NCI-H748 treated with DMSO at 0.1 percent for 48 hours (cell line): ENCODE measurements at places on chromosomes 4 and X.

DNA sequence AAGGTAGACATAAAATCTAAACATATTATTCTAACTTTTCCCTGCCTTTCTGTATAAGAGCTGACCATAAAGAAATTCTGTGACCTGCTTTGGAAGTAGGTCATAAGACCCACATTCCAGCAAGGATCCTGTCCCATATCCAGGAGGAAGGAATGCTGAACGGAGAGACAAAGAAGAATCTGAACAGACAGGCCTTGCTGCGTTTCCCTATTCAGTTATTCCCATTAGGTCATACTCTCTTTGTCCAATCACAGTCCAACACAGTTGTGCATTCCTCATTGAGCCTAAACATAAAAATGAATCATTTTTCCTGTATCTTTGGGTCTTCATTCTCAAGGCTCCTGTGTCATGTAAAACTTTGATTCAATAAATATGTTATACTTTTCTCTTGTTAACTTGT is 287.6 kb upstream of the TAPT1 start:
- DNase-seq, result no peak

DNA sequence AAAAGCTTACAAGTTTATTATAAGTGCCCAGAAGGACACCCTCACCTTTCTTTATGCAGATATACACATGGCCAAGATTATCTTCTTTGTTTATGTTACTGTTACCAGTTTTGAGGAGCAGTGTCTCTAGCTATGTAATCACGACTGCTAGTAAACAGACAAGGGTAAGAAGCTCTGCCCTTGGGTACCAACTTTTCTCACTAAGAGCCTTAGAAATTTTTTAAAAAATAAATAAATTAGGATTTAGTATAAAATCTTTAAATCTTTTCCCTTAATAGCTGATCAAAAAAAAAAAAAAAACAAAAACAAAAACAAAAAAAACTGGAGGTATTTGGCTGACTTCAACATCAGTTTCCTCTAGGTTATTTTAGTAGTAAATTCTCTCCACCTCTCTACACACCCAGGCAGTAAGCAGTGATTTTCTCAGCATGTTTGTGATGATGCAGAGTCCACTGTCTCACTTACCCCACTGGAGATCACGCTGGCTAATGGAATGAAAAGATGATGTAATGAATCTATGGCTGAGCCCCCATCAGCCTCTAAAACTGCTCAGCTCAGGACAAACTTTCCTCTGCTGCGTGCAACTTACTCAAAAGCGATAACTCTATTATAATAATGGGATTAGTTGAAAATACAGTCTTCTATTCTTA is 125.9 kb downstream of the FRYL start:
- DNase-seq, result no peak

- no peak for DNase-seq
Measured at GRCh38 chr4:5238173-5238572, 186.9 kb downstream of the STK32B start.

DNA sequence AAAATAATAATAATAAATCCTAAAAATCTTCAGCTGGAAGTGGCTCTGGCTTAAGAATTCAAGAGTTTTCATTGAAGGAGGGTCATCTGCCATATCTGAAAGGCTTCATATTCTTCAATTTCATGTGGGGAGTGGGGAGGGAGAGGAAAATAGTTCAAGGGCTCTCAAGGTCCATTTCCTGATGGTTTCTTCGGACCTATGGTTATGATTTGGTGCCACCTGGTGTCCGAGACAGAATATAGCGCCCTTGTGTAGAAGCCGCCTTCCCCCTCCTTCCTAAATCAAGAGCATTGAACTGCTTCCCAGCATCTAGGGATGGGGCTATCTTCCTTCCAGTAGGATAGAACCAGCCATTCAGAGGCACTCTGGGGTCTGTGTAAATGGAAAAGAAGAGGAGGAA is 34.3 kb downstream of the NLGN3 start:
- peak; percentile 6 for DNase-seq

- no peak for DNase-seq
Measured at GRCh38 chrX:117010243-117010642, 547.5 kb upstream of the CT83 start.

- no peak for DNase-seq
Measured at GRCh38 chr4:40840255-40840984, 90.7 kb downstream of the NSUN7 start.

GRCh38 chr4:4968161-4968725 is 51.0 kb downstream of the CYTL1 start:
- DNase-seq, result no peak

DNA sequence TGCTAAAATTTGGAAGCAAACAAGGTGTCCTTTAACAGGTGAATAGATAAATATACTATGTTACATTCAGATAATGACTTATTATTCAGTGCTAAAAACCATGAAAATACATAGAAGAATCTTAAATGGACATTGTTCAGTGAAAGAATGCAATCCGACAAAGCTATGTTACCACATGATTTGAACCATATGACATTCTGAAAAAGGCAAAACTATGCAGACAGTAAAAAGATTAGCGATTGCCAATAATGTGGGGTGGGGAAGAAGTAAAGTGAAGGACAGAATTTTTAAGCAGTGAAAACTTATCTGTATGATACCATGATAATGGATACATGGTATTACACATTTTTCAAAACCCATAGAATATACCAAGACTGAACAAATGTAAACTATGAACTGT is 926.9 kb downstream of the FAT4 start:
- DNase-seq, result no peak

DNA sequence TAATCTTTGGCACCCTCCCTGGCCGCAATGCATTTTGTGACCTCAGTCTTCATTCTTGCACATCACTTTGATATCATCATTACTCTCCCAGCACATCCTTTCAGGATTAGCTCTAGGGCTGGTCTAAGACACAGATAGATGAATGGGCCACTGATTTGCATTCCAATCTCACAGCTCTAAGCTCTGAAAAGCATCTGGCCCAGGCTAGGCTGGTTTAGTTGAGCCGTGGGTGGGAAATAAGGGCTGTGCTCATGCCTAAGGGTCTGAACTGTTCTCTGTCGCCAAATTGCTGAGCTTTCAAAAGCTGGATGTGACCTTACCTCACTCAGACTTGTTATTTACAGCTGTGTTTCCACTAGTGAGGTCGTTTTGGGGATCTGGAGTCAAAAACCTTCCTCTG is 30.0 kb upstream of the SLC9A7 start:
- no peak for DNase-seq

DNA sequence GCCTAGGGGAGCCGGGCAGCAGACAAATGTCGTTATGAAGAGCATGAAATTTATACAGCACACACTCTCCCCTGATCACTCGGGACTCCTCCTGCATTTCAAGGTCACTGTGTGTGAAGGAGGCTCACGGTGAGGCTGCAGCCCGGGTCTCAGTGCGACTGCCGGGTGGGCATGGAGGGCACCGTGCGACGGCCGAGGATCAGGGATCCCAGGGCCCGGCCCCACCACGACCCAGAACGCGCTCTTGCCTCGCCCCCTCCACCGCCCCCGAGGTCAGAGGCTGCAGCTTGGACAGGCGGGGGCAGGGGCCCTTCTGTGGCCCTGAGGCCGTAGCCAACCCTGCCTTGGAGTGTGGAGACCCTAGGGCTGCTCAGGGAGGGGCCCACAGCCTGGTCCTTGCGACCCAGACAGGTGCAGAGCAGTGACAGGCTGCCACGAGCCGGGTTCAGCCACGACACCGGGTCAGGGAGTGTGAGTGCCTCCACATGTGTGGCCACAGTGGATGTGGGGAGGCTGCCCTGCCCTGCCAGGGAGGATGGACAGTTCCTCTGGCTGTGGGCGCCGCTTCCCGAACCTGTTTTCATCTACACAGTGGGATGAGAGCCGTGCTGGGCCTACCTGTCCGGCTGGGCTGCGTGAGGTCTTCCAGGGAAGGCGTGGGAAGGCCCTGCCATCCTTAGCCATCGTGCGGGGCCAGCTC is 89.3 kb upstream of the NKX1-1 start:
- no peak for DNase-seq

GRCh38 chr4:52638717-52639116 is 20.4 kb downstream of the USP46 start:
- DNase-seq, result no peak

GRCh38 chrX:136321532-136321931 is 20.8 kb downstream of the ADGRG4 start:
- no peak for DNase-seq

- DNase-seq, result no peak
Measured at GRCh38 chr4:115293093-115293462, 179.7 kb upstream of the NDST4 start.

GRCh38 chr4:138308356-138308755 is 66.2 kb upstream of the SLC7A11 start:
- no peak for DNase-seq

- DNase-seq, result no peak
Measured at GRCh38 chrX:123190096-123190495, 6.0 kb downstream of the GRIA3 start.

DNA sequence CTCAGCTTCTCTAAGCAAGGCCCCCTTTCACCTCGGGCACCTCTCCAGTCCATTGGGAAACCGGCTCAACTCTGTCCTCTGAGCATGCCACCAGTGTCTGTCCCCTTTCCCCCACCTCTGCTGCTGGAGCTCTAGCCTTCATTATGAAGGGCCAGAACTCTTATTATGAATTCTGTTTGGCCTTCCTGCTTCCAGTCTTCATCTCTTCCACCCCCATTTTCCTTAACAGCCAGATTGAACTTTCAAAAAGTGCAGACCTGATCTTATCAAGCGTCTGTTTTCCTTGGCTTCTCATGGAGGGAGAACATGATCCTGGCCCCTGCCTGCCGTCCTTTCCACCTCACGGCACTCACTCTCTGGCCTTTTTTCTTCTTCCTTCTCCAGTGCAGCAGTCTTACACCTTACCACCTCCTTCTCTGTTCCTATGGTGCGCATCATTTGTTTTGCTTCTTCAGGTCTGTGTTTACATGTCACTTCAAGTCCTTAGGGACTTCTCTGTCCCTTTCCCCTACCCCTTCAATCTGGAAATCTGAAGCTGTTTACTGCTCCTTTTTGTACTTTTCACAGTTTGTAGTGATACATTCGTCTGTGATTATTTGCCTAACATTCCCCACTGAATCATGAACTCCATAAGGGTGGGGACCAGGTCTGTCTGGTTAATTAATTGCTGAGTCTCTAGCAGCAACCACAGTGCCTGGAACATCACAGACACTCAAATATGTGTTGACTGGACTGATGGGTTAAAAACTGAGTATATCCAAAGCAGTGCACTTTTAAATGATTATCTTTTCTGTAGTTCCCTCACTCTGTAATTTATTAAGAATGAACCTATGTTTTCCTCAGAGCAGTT is 55.8 kb downstream of the FNIP2 start:
- no peak for DNase-seq

DNA sequence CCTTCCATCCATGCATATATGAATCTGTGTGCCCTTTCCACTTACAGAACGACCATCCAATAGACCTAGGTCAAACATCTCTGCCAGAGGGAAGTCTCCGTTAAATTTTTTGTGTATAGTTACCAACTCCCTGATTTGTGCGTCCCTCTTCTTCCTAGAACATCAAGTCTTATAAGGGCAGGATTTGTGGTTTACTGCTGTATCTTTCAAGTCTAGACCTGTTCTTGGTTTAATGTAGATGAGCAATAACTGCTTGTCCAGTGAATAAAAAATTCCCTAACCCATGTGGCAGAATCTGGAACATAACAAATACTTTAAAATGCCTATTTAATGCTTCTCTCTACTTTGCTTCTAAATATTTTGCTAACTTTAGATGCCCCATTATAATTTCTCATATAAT is 988.8 kb downstream of the RAPGEF2 start:
- DNase-seq, result no peak

GRCh38 chr4:140234697-140235060 is 80.7 kb upstream of the MAML3 start:
- DNase-seq, result no peak

GRCh38 chr4:165874072-165874790 is 1.2 kb downstream of the TLL1 start:
- DNase-seq, result peak; percentile 32

DNA sequence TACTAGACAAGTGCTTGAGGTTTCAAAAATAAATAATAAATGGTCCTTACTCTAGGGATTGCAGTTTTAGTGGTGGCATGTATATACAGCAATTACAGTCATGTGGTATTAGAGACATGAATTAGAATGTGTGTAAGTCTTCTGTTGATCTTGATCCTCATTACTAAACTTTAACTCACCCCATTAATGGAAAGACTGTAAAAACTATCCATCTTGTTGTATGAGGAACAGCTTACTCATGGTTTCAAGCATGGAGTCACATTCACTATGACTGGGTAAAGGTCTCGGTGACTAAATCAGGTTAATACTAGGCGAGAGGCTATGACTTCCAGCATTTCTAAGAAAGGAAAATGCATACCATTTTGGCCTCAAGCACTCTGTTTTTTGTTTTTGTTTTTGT is 107.0 kb upstream of the HPGD start:
- DNase-seq, result no peak

DNA sequence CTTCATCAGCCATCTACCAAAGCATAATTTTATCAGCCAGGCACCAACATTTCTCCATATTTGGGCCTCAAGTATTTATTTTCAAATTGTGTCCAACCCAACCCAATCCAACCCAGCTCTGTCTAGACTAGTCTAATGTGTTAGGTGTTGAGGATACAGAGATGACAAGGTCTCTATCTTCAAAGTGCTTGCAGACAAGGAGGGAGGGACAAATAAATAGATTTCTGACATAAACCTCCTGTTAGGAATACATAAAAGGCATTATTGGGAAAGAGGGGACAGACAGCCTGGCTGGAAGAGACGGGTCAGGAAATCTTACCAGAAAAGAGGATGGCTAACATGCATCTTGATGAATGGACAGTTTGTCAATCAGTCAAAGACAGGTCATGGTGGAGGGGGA is 115.4 kb upstream of the RPS6KA3 start:
- no peak for DNase-seq

DNA sequence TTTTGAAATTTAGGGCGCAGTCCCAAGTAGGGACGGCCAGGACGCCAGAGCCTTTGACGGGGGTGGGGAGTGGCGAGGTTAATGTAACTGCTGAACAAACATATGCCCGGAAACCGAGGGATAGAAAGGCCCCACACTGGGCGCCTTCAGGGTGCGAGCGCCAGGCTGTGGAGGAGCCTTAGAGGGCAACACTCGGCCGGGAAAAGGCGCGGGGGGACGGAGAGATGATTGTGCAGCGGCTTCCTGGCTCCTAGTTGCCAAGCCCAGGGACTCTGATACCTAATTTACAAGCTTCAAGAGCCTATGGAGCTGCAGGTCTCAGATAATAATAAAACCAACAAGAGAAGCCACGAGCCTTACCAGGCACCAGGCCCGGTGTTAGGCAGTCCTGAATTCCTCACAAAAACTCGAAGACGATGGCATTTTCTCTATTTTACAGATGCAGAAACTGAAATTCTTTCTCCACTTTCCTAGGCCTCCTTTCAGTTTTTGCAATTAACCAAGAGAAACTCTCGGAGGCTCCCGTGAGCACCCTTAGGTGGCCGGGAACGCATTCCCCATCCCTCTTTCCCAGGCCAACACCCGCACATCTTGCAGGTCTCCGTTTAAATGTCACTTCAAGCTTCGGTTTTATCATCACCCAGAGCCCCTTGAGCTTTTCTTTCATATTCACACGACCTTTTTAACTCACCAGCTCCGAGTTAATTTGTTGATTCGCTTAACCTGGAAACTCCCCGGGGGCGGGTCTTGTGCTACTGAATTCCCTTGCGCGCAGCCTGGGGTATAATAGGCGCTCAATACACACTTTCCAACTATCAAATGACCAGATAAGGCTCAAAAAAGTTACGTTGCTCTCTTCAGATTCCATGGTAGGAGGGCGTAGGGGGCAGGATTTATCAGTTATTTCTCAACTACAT is 6.4 kb upstream of the GSX2 start:
- DNase-seq, result no peak

- DNase-seq, result peak; percentile 10
Measured at GRCh38 chr4:186104114-186104889, at the start of gene FAM149A. TSS of gene FAM149A (plus strand) at chr4:186104704.
